ENCODE measurements at places on chromosomes 4 and X. TPM values are rescaled to one million over a fixed set of nuclear protein-coding genes. Genes with fewer than 3 reads are reported as not detected.

GRCh38 chr4:30181918-30182317, 538.3 kb upstream of the PCDH7 start:
- no peak for DNase-seq

DNA sequence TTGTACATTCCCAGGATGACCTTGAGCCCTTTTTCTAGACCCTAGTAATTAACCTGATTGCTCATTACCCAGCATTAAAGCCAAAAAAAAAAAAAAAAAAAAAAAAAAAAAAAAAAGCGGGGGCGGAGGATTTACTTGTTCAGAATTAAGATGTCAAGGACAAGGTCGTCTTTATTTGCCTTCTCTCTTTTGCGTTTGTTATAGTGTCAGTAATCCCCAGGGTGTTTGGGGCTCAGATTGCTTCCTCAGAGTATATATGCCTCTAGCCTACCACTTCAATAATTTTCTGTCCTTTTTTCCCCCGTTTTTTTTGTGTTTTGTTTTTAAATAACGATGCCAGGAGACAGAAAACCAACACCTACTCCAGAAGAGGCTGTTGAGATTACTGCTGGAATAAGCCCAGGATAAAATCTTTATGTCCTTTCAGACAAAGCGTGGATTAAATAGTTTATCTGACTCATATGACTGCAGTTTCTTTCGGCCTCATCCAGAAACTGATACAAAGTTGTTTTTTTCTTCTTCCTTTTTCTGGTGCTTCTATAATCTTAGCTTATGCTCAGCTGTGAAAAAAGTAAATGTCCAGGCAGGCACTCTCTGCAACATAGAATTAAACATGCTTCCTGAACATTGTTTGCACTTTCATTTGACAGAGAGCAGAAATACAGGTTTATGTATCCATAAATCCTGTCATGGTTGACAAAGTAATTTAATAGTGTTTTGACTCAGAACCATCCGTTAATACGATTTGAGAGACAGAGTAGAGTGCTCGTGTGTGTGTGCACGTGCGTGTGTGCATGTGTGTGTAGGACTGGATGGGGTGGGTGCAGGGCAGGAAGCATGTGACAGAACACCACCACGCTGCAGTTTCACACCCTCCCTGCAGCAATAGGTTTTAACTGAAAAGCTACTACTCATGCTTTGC, 138.6 kb downstream of the AFF1 start:
- DNase-seq = no peak

DNA sequence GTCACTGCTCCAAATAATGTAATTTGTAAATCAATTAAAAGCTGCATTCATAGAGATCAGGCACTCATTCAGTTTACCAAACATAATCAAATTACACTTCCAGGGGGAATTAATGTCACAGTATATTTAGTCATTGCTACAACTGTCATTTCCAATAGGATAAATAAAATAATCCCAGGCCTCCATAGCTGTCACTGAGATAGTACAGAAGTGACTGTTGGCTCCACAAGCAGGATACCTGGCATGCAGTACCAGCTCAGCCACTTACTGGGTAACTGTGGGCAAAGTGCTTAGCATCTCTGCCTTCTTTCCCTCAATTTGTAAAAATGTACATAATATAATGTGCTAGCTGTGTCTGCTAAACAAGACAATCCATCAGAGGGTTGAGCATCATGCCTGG, 128.1 kb downstream of the CAMK2D start:
- DNase-seq = no peak

GRCh38 chr4:80587871-80588385, 252.4 kb downstream of the CFAP299 start:
- DNase-seq = no peak

- DNase-seq = no peak
Measured at GRCh38 chr4:107709916-107710315, 10.1 kb downstream of the PAPSS1 start.

The KCNE5 gene
- total RNA-seq = 0.44 TPM

GRCh38 chrX:46383006-46383405, 162.2 kb downstream of the ZNF674 start:
- no peak for DNase-seq

- DNase-seq = no peak
Measured at GRCh38 chrX:18353931-18354368, 538 bp downstream of the SCML2 start.

The UGT2B17 gene
- total RNA-seq = 0.98 TPM

DNA sequence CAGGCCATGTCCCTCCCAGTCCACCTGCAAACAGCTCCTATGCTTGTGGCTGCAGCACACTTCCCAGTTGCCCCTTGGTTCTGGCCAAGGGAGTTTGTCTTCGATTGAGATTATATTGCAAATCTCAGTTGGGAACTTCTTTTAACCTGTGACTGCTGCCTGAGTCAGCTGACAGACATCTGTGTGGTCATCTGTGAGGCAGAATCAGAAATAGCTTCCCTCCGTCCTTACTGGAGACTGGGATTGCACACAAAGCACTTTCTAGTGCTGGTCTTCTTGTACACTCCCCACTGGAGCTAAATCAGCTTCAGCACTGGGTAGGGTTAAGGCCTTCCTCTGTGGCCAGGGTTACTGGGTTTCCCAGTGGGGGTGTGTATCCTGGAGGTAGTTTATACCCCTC, 34.3 kb downstream of the ZNF330 start:
- DNase-seq = no peak

The NPNT gene
- total RNA-seq = 11.1 TPM

GRCh38 chr4:48205107-48205506, 64.5 kb downstream of the TEC start:
- no peak for DNase-seq

DNA sequence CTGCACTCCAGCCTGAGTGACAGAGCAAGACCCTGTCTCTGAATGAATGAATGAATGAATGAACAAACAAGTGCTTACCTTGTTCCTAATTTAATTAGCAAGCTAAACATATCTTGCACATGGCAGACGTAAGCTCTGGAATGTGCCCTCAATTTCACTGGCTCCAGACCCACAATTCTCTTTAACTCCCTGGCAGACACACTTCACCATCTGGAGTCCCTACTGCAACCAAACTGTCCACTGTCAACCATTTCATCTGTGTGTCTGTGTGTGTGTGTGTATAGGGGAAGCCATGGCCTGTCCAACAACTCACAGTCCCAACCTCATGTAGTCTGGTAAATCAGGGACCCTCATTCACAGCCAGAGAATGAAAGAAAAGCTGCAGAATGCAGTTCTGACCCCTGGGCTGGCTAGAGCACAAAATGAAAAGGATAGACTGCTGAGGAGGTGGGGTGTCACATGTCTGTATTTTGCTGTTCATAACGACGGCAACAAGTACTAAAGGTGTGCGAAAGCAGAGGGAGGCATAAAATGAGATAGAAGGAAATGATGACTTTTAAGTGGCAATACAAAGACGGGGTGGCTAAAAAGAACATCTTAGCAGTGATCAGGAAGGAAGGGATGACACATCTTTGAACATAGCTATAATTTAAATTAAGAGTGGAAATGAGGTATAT, 114.1 kb downstream of the TSPAN5 start:
- no peak for DNase-seq

- DNase-seq = no peak
Measured at GRCh38 chrX:131762802-131763234, 218.9 kb downstream of the OR13H1 start.

DNA sequence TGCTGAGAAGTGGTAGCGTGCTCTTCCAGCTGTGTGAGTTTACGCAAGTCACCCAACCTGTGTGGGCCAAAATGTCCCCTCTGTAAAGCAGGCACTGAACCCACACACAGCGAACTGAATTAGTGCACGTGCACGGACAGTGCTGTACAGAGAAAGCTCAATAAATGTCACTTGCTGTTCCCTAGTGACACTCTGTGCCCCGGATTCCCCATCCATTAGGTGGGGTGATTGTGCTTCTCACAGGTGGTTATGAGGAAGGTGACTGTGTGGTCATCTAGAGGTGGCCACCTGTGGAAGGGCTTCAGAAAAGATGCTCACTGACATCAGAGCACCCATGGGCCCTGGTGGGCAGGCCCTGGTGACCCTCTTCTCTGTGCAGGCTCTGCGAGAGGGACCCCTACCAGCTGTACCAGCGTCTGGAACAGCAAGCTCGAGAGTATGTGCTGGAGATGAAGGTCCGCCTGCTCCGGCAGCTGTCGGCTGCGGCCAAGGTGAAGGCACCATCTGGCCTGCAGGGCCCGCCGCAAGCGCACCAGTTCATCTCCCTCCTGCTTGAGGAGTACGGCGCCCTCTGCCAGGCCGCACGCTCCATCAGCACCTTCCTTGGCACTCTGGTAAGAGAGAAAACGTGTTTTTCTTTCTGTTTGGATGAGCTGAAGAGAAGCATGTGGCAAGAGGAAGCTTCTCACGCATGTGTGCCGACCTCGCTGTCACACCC, 94.3 kb downstream of the FAM193A start:
- no peak for DNase-seq

GRCh38 chrX:71475785-71476540, 56.9 kb upstream of the OGT start:
- no peak for DNase-seq

The EGF gene
- total RNA-seq = 12.5 TPM

DNA sequence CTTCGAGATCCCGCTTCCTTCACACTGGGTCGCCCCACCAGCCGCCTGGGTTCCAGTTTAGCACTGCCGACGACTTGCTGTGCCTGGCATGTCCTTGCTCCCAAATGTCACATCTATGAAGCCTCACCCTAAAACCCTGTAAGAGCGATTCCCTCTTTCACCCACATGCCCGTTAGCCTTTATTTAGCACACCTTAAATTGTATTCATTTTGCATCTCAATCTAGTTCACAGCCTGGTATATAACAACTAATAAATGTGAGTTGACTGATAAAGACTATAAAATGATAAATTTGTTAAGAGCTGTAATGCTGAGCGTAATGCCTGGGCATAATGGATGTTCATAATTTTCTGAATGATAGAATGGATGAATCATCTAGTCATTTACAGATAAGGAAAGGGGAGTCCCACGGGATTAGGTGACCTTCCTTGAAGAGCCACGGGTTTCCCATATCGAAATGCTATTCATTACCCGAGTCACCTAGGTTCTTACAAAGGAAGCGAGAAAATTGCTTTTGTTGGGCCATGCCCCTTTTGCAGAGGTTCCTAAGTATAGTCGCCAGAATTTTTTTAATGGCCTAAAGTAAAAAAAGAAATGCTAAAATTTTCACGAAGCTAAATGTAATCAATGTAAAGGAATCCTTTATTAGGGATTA, 1.1 kb upstream of the AP1S2 start:
- no peak for DNase-seq

- DNase-seq = no peak
Measured at GRCh38 chrX:120311727-120312063, 434 bp upstream of the TMEM255A start.

GRCh38 chr4:98377559-98377958, 116.4 kb downstream of the RAP1GDS1 start:
- DNase-seq = no peak

The VCX3B gene
- total RNA-seq = not detected

DNA sequence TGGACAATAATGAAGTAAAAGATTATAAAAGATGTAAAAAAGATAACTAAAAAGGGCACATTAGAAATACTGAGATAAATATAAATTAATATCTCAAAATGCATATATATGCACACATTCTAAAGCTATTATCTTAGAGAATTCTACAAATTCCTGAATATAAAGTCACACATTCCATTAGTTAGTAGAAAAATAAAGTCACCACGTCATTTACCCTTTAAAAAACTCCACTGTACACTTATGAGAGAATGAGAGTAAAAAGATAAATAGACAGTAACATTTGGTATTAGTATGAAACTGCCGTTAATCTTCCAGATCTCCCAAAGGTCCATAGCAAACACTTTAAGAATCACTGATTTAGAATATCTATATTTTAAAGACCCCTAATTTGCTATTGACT, 67.2 kb upstream of the IL15 start:
- DNase-seq = no peak

- DNase-seq = no peak
Measured at GRCh38 chrX:23246001-23246400, 88.6 kb upstream of the PTCHD1 start.

DNA sequence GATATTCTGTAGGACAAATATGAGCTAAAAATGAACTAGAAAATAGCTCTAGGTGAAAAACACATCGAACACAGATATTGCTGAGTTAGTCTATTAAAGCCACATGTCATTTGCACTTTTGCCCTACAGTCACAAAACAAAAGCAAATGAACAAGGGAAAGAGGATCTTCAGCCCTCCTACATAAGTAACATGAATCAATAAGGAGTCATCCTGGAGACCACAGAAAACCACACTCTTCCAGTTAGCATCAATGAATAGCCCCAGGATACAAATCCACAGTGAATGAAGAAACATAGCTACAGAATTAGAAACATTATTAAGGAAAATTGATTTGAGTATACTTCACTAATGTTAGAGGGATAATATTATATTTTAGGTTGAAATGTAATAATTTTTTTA, 311.4 kb downstream of the MAPK10 start:
- DNase-seq = no peak

Data from breast epithelium (tissue), 4 donors.